ENCODE measurements at places on chromosomes 2 and 18.

- no peak for DNase-seq
Observed at GRCh38 chr18:46253498-46253897, 149.3 kb downstream of the HAUS1 start.

DNA sequence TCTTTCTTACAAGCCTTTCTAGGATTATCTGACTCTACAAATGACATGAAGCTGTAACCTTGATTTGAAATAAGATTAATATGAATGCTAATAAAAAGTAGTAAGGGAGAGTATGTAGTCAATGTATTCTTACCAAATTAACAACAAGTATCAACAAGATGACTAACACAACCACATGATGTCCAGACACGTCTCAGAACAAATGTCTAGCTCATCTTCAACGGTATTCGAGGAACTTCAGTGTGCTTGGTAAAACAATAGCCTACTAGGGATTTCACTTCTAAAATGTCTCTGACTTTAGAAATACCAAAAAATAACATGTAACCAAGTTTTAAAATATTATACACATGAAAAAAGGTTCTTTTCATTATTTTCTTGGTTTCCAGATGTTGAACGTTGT, 3.4 kb downstream of the HDLBP start:
- DNase-seq, result no peak

DNA sequence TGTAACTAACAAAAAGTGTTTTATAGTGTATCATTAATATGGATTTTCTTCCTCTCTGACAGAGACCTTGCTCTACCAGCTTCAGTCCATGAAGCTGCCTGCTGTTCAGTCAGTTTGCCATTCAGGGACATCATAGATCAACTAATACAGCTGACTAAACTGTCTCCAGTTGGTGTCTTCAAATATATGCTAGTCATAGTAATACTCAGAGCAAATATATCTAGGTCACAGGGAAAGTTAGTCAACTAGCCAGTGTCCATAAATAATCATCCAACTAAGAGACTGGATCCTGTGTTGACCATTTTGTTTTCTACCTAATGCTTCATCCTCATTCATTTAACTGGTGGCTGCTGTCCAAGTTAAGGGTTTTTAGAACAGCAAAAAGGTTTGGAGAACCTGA, 38.2 kb upstream of the LRPPRC start:
- DNase-seq, result no peak

DNA sequence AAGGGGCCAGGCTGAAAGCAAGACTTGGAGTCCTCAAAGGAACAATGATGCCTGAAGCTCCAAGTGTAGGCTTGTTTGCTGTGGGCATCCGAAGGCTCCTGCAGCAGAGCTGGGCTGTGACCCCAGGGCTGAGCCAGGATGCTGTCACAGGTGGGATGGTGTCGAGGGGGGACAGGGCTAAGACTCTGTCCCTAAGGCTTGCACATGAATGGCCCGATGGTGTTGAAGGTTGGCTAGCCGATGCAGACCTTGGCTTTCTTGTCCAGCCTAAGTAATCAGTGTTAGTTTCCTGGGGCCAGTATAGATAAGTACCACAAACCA, 251.0 kb downstream of the NDUFA10 start:
- no peak for DNase-seq

- DNase-seq, result no peak
Observed at GRCh38 chr18:43863180-43863579, 585.9 kb upstream of the SYT4 start.

DNA sequence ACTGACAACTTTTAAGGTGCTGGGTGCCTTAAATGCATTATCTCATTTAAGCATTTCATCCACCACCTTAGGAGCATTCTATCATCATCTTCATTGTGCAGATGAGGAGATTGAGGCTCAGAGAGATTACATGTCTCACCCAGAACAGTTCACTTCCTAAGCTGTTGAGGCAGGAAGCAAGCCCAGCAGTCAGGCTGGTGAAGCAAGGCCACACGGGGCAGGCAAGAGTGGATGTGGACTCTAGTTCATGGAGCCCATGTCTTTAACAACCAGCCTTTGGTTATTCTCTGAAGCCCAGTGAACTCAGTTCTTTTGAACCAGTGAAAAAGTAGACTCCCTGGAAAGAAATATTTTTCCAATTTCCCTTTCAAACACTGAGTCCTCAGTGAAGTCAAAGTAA, 294.8 kb upstream of the MGAT5 start:
- DNase-seq, result no peak

DNA sequence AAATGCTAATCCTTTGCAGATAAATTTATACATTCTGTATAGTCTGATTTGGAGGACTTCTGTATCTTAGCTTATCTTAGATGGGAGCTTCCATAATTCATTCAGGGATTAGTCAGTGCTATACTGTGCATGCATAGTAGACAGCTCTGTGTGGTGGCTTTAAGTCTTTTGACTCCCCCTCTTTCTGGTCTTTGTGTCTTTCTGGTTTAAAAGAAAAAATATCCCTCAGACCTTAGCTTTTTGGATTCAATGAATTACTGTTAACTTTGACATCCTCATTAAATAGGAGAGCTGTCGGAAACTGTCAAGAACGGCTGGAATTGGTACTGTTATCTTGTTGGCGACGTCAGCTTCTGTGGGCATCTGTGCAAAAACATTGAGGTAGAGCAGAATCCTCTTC, 130.4 kb downstream of the SPTBN1 start:
- no peak for DNase-seq

DNA sequence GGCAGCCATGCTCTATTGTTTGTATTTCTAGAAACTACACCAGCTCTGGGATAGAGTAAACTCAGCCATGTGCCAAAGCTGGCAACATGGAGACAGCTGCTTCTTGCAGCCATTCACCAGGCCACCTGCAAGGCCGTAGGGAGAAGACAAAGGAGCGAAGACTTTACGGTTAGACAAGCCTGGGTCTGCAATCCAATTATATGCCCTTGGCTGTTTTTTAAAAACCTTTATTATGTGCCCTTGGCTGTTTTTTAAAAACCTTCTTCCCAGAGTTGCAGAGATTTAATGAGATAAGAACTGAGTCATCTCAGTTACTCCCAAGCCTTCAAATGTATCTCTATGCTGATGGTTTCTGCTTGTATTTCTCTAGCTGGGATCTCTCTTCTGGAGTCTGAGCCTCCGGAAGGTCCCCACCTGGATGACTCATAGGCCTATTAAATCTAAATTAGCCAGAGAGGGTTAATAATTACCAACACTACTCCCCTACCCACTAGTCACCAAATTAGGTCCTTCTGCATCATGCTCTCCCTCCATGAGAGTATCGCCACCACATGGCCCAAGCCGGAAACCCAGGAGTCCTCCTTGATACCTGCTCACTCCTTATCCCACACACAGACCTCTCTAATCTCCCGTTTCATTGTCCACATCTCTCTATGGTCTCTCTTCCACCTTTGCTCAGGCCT, 17.5 kb upstream of the DPP4 start:
- DNase-seq, result no peak

DNA sequence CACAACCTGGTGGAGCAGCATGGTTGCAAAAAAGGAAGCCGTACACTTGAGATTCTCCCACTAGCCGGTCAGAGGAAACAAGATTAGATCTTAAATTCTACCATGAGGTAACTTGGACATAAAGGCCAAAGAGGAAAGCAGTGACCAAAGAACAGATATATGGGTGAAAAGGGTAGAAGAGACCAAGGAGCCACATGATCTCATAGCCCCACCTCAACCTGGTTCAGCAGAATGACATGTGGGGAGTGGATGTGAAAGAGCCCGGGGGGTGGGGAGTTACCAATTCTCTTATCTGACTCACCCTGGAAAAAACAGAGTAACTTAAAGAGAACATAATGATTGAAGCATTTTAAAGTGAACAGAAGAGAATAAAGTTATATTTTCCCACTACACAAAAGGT, 683.0 kb downstream of the DSC3 start:
- DNase-seq, result no peak

- no peak for DNase-seq
Observed at GRCh38 chr2:49371128-49371701, 216.9 kb upstream of the FSHR start.

GRCh38 chr18:66641056-66641455, 37.2 kb upstream of the CDH19 start:
- no peak for DNase-seq
